ENCODE measurements at places on chromosomes 7 and 10.

DNA sequence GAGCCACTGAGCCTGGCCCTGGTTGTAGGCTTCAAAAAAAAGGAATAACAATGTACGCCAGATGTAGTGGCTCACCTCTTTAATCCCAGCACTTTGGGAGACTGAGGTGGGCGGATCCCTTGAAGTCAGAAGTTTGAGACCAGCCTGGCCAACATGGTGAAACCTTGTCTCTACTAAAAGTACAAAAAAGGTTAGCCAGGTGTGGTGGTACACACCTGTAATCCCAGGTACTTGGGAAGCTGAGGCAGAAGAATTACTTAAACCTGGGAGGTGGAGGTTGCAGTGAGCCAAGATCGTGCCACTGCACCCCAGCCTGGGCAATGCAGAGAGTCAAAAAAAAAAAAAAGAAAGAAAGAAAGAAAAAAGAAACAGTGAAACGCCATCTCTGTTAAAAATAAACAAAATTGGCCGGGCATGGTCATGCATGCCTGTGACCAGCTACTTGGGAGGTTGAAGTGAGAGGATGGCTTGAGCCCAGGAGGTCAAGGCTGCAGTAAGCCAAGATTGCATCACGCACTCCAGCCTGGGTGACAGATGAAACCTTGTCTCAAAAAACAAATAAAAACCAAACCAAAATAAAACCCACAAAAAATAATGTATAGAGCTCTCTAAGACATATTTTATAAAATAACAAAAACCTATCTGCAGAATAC is 4.7 kb upstream of the KLHDC10 start:
- DNase-seq = no peak

GRCh38 chr10:13717571-13717935 is 130.8 kb downstream of the PRPF18 start:
- DNase-seq = no peak

GRCh38 chr10:44965651-44966097 is 6.1 kb downstream of the RASSF4 start:
- no peak for DNase-seq

- DNase-seq = no peak
Measured at GRCh38 chr7:42381161-42381560, 144.2 kb upstream of the GLI3 start.

DNA sequence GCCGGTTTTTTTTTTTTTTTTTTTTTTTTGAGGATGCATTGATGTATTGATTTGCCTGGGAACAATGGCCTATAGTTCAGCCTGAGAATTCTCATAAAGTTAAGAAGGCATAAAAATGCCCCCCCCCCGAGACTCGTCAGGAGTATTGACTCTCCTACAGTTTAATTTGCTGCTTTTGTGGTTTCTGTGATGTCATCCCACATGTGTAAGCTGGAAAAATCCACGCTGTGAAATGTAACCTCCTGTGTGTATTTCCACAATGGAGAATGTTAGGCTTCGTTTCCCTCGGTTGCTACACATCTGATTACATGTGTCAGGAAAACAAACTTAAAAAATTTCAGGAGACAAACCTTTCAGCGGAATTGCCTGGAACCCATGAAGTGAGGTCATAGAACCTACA is 117.9 kb downstream of the FANK1 start:
- DNase-seq = peak; percentile 31

GRCh38 chr7:22653951-22654350 is 73.0 kb upstream of the IL6 start:
- DNase-seq = peak; percentile 62

GRCh38 chr10:11612021-11613001 is 861 bp upstream of the USP6NL start:
- peak; percentile 18 for DNase-seq

DNA sequence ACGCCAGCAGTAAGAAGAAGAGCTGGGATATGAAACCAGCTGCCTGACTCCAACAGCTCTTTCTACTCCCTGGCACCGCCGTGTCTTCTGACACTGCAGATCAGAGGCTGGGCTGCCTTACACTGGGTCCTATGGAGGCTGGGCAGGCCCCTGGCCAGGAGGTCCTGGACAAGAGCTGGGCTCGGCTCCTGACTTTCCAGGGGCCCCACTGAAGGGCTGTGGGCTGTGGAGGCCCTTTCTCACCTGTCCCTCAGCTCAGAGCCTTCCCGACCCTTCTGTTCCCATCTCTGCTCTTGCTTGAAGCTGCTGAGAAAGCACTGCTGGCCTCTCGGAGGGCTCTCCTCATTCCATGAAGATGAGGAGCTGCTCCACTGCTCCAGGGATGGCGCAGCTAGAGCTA is 85.9 kb upstream of the UNC5B start:
- DNase-seq = no peak

DNA sequence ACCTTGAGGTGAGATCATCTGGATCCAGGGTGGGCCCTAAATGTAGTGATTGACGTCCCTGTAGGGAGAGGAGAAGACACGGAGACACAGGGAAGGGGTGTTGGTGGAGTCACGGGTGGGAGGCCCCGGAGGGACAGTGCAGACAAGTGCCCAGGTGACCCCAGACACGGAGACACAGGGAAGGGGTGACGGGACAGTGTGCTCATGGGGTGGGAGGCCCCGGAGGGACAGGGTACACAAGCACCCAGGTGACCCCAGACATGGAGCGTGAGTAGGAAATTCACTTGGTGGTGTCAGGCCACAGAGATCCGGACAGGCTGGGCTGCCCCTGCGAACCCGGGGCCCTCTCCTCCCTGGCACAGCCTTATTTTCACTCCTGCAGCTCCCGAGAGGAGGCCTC is 176.9 kb downstream of the PTPRN2 start:
- no peak for DNase-seq

- no peak for DNase-seq
Measured at GRCh38 chr7:103068414-103069403, 5.9 kb downstream of the FBXL13 start.

- DNase-seq = no peak
Measured at GRCh38 chr10:115998301-115998700, 274.7 kb downstream of the GFRA1 start.

DNA sequence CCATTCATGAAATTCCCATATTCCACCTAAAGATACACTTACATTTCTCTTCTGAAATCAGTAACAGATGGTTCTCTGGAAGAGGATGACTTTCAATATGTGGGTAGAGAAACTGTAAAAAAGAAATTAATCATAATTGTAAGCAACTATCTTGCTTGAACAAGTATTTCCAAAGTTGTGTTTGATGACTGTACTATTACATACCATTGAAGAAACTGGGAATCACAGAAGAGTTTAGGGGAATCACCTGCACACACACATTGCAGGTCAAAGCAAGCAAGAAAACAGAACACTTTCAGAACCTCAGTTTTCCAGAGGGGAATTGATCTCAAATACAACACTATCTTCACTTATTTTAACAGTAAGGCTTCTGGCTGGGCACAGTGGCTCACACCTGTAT is 33.6 kb downstream of the GSAP start:
- DNase-seq = no peak

DNA sequence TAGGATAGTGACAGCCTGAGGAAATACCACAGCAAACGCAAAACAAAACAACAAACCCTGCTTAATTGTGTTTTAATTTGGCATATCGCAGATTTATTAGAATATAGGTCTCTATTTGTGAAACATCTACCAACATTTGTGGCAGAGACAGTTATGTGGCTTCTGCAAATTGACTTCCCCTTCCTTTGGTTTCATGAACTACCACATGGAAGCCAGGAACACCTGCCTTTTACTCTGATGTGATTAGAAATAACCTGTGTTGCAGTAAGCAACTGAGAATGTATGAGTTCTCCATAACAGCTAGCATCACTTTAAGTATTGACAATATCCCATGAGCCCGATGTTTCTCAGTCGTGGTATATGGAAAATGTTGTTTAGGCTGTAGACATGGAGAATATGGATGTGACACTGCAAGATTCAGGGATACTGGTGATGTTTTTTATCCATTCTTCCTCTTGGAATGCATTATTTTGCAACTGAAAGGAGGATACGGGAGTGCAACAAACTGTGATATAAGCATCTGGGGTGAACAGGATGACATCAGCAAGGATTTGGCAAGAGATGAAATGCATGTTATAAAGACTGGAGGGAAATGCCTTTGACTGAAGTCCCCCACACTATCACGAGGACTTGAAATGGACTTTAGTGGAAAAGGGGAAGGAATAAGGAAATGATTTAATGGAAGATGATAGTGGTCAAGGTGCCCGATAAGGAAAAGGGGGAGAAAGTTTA is 95.9 kb downstream of the CUBN start:
- DNase-seq = peak; percentile 69

- no peak for DNase-seq
Measured at GRCh38 chr10:69951658-69952057, 101.0 kb upstream of the MACROH2A2 start.

DNA sequence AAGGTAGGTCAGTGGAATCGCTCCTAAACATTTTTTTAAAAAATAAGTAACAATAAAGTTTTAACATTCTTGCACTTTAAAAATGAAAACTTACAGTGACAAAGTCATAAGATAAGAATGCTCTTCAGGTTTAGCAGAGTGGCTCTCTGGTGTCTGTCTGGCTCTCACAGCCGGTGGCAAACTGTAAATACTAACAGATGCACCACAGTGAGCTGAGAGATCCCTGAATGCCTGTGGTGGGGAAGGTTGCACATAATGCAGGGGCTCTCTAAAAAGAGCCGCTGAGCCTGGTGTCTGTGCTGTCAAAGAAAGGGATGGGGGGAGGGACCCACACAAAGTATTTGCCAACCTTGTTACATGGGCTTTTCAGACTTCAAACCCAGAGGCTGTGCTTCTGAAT is 498.3 kb downstream of the CCSER2 start:
- no peak for DNase-seq

DNA sequence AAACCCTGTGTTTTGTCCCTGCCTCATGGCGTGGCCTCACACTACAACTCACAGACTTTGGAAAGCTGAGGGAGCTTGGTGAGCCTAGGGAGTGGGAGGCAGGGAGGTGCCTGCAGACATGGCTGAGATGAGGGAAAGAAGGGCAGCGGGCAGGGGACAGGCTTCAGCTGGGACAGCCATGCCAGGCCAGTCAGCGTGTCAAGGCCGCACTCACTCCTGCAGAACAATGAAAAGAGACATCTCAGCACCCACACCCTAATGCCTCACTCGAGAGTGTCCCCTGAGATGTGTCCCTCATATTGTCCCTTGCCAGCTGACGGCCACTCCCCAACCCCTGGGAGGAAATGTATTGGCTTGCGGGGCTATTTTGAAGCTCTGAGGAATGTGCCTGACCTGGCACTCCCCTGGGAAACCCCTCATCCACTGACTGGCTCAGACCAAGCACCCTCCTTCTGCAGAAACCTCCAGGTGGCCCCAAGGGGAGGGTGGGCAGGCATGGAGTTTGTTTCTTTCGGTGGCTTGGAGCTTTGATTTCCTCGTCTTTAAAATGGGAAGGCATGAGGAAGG is 31.6 kb downstream of the SH3PXD2A start:
- DNase-seq = no peak

DNA sequence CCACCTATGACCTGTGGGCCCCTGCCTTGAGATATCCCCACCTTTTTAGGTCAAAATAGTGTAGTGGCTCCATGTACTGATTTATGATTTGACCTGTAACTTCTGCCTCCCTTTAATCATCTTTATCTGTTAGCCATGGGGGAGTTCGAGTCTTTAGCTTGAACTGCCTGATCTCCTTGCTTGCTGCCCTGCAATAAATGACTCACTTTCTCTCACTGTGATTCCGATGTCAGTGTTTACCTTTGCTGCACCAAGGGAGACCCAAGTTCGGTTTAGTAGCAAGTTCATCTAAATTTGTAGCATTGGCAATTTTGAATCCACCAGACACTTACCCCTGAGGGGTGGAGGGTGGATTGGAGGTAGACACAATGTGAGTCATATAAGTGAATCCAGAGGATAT is 814.6 kb upstream of the AUTS2 start:
- no peak for DNase-seq

DNA sequence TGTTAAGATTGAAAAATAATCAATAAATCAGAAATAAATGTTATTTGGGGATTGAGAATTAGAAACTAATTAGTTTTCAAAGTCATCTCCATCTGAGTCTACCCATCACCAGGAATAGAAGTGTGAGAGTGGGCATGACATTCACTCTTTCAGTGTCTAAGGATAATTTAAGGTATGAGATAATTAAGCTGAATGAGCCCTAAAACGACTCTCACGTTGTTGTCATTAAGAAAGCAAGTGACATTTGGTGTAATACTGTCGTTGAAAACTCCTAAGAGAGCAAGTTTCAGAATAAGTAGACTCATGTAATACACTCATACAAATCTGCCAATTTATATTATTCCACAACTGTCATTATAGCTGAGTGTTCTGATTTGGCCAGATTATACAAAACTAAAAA is 7.1 kb downstream of the AGMO start:
- peak; percentile 36 for DNase-seq

- DNase-seq = no peak
Measured at GRCh38 chr7:155362380-155363145, 64.9 kb downstream of the INSIG1 start.

- DNase-seq = no peak
Measured at GRCh38 chr7:155581107-155581830, 34.9 kb upstream of the CNPY1 start.
